Stimulated activated CD4-positive, alpha-beta T cell treated with anti-CD3 and anti-CD28 coated beads, Interleukin-4, amount 100 ng/mL, for 4 hours (primary cell): ENCODE measurements at places on chromosomes 3 and 15.

DNA sequence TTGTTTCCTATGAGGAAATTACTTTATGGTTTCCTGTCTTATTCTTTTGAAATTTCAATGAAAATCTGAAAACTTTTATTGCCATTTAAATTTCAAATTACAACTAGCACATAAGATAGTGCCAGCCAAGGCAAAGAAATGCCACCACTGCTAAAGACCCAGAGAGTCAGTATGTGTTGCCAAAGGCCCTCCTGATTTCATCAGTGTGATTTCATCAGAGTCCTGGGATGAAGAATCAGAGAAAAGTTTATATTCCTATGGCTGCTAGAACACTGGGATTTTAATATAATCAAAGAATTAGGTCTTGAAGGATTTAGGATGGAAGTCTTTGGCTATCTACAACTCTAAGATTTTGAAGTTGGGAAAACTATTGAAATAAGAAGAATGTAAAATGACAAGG, 434.2 kb upstream of the CCDC54 start:
- DNase-seq = no peak

GRCh38 chr15:92992720-92993119, 92.6 kb downstream of the CHD2 start:
- no peak for DNase-seq

GRCh38 chr3:51390246-51391074, 625 bp upstream of the RBM15B start:
- DNase-seq = no peak

GRCh38 chr15:53511175-53511574, 248.3 kb downstream of the WDR72 start:
- DNase-seq = no peak

DNA sequence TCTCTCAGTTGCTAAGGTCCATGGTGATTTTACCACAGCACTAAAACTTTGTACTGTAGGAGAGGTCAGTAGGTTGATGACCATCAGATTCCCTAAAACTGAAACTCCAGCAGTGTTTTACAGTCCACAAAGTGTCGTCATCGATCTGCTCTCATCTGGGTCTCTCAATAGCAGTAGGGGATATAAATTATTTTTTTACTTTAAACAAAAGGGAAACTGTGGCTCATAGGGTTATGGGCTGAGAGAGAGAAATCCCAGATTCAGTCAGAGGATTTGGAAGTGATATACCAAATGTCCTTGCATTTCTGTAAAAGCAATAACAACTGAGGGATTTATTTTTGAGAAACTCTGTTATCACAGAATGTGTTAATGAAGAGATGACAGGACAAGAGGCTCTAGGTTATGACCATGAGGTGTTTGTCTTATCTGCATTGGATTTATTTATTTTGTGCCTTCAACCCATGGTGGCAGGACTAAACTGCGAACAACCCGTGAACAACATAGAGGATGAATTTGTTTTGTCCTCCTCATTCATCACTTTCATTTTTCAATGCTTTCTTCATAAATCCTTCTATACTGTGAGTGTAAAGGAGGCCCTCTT, 869.7 kb downstream of the OTOL1 start:
- DNase-seq = no peak
